A549 treated with RU486 at 1 μM for 4 hours (cell line): ENCODE measurements at places on chromosomes 12 and 14. TPM values are rescaled to one million over a fixed set of nuclear protein-coding genes. Genes with fewer than 3 reads are reported as not detected.

Gene CD69
- not detected in 5 replicates for total RNA-seq

Gene FLRT2
- 2.2 to 3.7 TPM (median 3.4 TPM) in 5 replicates for total RNA-seq

Gene PLEKHH1
- total RNA-seq: 2.8 to 3.6 TPM (median 3.3 TPM) in 5 replicates

Gene PTPRO
- total RNA-seq: 0.05 to 0.08 TPM in 2 of 5 replicates, not detected in the others

Gene GPR137C
- 0.07 to 0.36 TPM (median 0.10 TPM) in 5 replicates for total RNA-seq

Gene NELL2
- 0.46 TPM in 1 of 5 replicates, not detected in the others for total RNA-seq
